ENCODE measurements at places on chromosomes 13 and 19.

GRCh38 chr19:30481823-30482222 lies 109.6 kb downstream of the ZNF536 start:
- no peak for DNase-seq

DNA sequence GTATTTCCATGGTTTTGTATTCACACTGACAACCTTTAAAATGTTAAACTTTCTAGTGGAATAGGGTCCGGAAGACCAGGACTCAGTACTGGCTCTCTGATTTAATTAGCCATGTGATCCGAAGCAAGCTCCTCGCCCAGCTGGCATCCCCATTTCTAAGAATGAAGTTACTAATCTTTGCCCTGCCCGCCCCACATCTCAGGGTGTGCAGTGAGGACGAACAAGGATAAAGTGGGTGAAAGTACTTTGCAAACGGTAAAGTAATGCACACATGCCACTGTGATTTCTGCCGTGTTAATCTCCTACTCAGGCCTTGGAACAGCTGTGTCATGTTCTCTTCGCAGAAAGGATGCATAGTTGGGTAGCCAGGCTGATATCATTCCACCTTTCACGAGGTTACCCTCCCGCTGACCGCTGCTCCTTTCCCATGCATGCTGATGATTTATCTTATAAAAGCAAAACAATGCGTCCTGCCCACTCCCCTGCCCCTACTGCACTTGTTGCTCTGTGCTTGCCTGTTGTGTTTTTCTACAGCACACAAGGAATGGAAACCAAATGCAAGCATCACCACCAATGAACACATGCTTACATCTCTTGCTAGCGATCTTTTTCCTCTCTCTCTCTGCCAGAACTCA lies 539.0 kb downstream of the EFNB2 start:
- DNase-seq, result no peak

- DNase-seq, result no peak
Observed at GRCh38 chr13:96700657-96701056, 293.6 kb downstream of the OXGR1 start.

- no peak for DNase-seq
Observed at GRCh38 chr19:954672-955494, 29.0 kb downstream of the ARID3A start.

- DNase-seq, result no peak
Observed at GRCh38 chr19:19139876-19140229, 1.6 kb upstream of the TMEM161A start.

GRCh38 chr19:46495786-46496099 lies at the start of gene PNMA8B:
Gene PNMA8B (minus strand): TSS chr19:46495867. CDS start chr19:46495465, 402 bp downstream.
- peak; percentile 89 for DNase-seq

- DNase-seq, result no peak
Observed at GRCh38 chr13:61215601-61216000, 200.0 kb downstream of the PCDH20 start.

DNA sequence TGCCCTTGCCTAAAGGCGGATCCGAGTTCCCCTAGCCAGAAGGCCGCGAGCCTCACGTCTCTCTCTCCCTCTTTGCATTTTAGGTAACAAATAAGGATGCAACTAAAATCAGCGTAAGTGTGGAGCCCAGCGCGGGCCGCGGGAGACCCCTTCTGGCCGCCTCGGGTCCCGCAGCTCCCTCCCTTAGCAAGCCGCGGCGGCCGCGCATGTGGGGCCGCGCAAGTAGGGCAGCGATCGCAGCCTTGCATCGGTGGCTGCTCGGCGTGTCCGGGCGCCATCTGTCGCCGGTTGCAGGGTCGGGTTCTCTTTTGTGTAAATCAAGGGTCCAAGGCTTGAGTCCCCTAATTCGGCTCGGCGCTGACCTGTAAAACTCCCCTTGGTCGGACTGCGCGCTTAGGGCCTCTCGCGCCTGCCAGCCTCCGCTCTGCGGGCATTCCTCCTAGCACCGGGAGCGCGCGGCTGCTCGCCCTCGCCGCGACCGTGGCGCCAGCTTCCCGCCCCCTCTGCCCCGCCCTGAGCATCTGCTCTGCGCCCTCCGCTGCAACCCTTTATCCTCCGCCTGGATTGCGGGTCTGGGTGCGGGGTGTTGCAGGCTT lies 2.7 kb downstream of the VSTM2B start:
- DNase-seq, result peak; percentile 28

DNA sequence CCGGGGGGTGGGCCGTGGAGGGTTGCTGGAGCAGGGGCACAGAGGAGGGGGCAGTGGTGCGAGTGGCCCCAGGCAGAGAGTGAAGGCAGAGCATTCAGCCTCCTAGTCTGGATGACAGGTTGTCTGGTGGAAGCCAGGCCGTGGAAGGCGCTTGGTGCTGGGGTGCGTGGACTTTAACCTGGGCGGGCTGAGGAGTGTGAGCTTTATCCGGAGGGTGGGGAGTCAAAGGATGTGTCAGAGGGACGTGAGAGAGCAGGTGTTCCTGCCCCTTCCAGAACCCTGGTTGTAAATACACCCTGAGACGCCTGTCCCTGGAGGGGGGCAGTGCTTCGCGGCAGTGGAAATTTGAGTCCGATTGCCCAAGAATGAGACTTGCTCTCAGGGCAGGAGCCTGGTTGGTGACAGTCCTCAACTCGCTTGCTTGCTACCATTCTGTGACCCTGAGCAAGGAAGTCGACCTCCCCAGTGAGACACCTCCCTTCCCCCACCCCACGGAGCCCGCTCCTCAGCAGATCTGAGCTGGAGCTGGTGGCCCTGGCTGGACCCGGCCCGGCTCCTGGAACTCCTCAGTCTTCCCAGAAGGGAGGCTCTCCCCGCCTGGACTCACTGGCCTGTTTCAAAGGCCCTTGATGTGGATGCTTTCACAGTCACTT lies 2.3 kb downstream of the SPPL2B start:
- no peak for DNase-seq

DNA sequence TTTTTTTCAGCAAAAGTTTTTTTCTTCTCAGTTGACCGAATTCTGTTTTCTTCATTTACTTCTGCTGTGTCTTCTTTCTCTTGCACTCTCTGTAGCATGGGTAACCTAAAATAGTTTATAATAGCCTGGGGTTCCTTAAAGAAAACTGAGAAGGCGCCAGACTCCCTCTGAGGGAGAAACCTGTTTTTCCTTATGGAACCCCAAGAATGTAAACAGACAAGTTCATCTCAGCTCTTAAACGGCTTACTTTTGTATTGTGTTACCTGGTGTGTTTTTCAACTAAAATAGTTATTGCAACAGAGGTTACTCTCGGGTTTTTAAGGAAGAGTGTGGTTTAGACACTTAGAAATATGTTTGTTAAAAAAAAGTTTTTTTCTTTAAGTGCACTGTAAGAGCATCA lies 23.8 kb upstream of the TM9SF2 start:
- no peak for DNase-seq

DNA sequence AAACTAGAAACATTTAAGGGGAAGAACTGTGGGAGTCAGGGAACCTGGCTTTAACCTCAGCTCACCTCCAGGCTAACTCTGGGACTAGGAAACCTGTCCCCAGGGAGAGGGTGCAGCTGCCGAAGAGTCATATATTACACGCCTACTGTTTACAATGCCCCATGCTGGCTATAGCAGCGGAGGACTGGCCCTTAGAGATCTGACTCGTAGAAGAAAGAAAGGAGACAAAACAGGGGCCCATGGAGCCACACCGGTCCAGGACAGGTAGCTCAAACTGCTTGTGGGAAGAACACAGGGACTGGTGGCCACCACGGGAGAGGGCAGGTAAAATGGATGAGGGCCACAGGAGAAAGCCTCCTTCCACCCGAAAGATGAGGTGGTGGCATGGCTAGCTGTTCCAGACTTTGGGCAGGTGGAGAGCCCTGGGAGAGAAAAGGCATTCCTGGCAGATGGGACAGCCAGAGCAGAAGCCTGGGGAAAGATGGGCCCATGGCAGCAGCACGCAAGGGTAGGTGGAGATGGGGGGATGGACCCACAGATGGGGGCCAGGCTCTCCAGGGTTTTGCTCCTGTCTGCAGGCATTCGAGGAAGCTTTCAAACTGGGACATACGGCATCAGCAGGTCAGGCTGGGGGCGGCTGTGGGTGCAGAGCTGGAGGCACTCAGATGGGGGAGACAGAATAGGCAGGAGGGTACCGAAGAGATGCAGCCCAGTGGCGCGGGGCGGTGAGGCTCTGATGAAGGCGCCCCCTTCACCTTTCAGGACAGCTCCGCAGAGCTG lies 69.5 kb downstream of the LATS2 start:
- no peak for DNase-seq

- DNase-seq, result no peak
Observed at GRCh38 chr13:60261432-60262351, 98.0 kb upstream of the DIAPH3 start.

GRCh38 chr19:7705387-7706187 lies 3.7 kb upstream of the FCER2 start:
- DNase-seq, result no peak

DNA sequence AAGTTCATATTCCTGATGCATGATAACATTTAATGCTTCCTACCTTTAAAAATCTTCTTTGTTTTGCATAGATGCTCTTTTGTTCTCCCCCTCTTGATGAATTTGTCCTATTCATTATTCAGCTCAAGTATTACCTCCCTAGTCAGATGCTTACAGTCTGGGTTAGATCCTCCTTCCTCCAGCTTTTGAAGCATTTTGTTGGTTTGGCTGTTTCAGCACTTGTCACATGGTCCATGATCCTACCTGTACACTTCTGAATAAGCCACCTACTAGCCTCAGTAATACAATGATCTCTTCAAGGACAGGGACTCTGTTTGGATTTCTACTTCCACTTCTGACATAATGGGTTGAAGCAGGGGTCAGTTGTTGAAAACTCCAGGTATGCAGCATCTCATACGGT lies 37.4 kb downstream of the N4BP2L1 start:
- no peak for DNase-seq

- no peak for DNase-seq
Observed at GRCh38 chr13:105193026-105193425, 1342.4 kb downstream of the EFNB2 start.

- DNase-seq, result no peak
Observed at GRCh38 chr13:20983386-20983785, 78.0 kb downstream of the LATS2 start.

DNA sequence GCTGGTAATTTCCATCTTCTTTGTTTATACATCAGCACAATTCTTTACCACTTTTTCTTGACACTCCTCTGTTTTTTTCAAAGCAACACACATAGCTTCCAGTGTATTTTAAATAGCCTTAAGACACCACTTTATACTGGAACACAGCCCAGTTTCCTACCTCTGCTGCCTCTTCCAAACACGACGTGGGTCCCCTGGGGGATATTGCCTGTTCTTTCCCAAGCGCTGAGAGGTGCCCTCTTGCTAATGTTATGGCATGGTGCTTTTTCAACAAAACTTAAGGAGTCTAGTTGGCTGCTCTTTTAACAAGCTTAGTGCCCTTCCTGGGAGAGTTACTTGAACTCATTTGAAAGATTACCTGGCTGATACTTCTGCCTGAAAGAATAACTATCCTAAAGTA lies 112.7 kb downstream of the OLFM4 start:
- DNase-seq, result no peak

- DNase-seq, result no peak
Observed at GRCh38 chr19:10037367-10037766, 24.1 kb downstream of the RDH8 start.

DNA sequence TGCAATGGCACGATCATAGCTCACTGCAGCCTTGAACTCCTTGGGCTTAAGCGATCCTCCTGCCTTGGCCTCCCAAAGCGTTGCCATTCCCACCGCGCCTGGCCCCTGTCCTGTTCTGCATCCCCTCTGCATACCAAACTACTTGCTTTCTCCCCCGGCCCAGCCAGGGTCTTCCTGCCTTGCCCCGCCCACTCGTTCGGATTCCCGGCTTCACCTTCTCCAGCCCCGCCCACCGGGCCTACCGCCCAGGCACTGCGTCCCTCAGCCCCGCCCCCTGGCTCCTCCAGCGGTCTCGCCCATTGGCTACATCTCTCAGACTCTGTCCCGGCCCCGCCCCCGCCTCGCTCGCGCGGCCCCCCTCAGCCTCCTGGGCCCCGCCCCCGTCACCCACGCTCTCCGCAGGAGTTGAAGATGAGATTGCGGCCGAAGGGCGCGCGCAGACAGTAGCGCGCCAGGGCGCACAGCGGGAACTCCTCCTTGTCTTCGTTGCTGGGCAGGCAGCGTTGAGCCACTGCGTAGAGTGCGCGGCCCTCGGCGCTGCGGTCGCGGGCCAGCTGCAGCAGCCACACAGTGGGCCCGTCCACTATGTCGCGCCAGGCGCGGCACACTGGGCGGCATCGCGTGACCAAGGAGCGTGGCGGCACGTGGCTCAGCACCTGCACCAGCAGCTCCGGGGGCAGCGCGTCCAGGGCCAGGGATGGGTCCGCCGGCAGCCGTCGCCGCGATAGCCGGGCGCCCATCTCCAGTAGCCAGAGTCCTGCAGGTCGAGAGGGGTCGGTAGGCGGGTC lies 19.0 kb downstream of the MRPS12 start:
- DNase-seq, result peak; percentile 97

- no peak for DNase-seq
Observed at GRCh38 chr19:478976-479375, 17.3 kb upstream of the MADCAM1 start.

- DNase-seq, result no peak
Observed at GRCh38 chr19:3249408-3249807, 24.9 kb downstream of the CELF5 start.

GRCh38 chr19:13146763-13147563 lies 3.2 kb downstream of the STX10 start:
- DNase-seq, result no peak

DNA sequence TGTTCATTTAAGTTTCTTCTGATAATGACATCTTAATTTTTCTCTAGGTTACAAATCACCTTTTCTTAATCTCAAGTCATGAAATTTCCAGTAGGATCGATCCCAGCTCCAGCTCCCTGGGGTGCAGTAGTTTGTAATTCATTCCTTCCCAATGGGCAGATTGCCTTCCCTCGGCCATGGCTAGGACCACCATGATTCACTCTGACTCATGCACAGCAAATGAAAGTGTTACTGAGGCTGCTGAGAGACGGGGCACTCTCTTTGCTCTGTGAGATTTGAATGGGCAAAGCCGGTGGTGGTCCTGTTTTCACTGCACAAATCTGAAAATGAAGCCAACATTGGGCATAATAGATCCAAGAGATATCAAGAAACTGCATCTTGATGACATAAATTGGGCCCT lies 202.8 kb upstream of the IRS2 start:
- no peak for DNase-seq

GRCh38 chr13:37144661-37145060 lies 39.2 kb upstream of the CSNK1A1L start:
- no peak for DNase-seq

- no peak for DNase-seq
Observed at GRCh38 chr19:39926170-39926760, 8.2 kb downstream of the FCGBP start.

- no peak for DNase-seq
Observed at GRCh38 chr13:84962141-84962750, 837.0 kb downstream of the SLITRK6 start.

GRCh38 chr19:48122421-48122820 lies 11.8 kb upstream of the PLA2G4C start:
- no peak for DNase-seq

GRCh38 chr13:110028311-110028710 lies 241.9 kb upstream of the IRS2 start:
- no peak for DNase-seq

Data from ovary (tissue), 10 donors.